ENCODE measurements at places on chromosomes 2 and 18. TPM values are rescaled to one million over a fixed set of nuclear protein-coding genes. Genes with fewer than 3 reads are reported as not detected.

- DNase-seq = no peak
Measured at GRCh38 chr2:70596739-70597138, 43.1 kb upstream of the TGFA start.

GRCh38 chr2:118325321-118325955, 237.2 kb downstream of the INSIG2 start:
- DNase-seq = no peak

DNA sequence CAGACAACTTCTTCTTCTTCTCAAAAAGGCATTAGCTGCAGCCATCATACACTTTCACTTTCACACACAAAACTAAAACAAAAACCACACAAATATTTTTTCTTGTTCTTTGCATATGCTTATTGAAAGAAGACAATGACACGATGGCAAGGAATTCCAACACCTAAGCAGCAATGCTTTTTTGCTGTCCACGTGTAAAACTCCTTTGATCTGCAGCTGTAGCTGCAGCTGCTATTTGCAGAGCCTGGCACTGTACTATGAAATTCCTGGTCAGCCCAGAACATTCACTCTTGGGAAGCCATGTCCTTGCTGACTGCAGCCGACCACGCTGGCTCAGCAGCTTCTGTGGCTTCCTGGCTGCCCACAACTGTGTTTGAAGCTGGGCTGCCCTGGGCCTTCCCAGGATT, 316.2 kb downstream of the CDH2 start:
- no peak for DNase-seq

DNA sequence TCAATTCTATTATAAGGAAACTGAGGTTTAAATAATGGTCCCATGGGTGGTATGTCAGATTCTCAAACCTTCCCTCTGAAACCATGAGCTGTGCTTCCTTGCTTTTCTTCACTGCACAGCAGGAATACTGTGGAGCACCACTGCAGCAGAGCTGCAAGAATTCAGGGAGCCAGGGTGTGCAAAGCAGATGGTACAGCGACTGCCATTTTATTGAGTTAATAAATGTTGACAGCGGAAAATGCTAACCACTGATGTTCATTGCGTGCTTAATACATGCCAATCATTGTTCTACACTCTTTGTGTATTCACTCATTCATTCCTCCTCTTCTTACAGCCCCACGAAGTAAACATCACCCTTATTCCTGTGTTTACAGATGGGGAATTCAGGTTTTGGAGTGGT, 152.2 kb upstream of the THSD7B start:
- no peak for DNase-seq

Gene MOGAT1
- not detected for polyA plus RNA-seq

Gene RTP5
- 0.06 TPM for polyA plus RNA-seq
